AG09319 (cell line): ENCODE measurements at places on chromosomes 4 and X.

DNA sequence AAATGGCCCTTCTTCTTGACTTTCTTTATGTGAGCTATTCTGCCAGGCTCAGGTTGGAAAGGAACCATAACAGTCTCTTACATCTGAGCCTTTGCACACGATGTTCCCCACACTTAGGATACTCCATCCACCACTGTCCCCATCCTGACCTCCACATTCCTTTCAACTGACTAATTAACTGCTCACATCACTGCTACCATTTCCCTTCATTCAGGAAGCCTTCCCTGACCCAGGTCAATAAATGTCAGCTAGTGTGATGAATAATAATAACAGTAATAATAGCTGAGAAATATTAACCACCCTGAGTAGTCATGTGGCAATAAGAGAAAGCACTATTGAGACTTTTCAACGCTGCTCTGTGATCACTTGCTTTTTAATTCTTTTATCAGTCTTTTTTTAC lies 291.7 kb downstream of the KCNIP4 start:
- DNase-seq = no peak

DNA sequence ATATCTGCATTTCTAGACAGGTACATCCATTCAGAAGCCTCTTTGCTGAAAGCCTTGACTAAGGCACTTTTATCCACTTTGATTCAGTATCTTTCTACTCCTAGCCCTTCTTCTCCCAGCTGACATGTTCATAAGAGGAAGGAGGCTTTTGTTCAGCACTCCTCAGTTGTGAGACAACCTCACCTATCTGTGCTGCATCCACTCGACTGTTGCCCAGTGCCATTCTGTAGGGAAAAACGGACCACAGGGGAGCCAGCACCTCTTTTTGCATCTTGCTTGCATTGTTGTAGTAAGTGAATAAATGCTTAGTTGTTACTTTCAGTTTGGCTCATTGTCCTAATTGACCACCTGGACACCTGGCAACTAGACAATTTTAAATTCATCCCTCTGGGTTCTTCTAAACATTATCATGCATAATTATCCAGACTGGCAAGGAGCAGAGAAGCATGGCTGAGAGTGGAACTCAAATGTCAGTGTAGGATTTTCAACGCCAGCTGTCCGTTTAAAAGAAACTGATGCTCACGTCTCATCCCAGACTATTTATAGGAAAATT lies 83.8 kb upstream of the BOD1L1 start:
- no peak for DNase-seq

DNA sequence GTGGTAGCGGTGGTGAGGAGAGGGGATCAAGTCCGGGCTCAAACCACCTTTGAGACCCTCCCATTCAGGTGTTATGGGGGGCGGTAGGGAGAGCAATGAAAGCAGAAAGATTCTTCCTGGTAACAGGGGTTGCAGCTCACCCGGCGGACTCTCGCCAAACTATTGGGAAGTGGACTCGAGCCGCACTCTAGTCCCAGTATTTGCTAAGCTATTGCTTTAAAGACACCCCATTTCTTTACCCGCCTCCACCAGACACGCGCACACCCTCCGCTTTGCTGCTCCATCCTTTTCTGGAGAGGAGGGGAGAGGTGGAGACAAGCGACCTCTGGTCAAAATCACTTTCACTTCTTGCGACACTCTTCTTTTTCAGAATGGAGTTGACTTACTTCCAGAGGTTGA lies 625 bp upstream of the GABRA4 start:
- no peak for DNase-seq

DNA sequence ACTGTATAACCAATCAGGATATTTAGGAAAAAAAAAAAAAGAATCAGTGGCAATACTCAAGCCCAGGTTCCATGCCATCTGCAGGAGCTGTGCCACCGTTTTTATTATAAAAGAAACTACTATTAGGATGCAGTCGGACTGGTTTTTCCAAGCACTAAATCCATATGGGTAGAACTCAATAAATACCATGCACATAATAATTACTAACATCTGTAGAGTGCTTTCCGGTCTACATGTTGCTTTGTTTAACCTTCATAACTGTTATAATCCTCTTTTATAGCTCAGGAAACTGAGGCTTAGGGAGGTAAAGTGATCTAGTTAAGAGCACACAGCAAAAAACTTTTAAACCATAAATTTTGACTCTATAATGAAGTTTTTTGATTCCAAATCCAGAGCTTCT lies 24.0 kb downstream of the ARSJ start:
- DNase-seq = no peak

DNA sequence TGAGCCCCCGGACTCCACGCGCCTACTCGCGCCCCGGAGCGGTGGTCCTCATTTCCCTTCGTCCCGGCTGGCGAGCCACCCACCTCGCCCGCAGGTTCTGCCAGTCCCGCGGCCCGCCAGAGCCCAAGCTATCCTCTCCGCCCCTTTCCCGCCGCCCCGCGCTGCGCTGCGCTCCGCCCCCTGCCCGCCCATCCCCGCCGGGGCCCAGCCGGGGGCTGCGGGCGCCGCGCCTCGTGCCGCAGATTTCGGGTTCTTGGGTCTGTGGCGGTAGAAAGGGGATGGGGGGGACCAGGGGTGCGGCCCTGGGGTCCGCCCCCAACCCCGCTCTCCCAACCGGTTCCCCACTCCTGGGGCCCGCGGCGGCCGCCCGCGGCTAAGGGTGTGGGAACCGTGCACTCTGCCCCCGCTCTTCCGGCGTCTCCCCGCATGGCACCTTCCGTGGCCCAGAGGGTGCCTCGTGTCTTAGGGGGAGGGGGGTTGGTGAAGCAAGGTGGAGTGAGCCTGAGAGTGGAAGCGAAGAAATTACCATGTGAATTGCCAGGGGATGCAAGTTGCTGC lies 650.8 kb upstream of the DIPK2B start:
- DNase-seq = no peak

DNA sequence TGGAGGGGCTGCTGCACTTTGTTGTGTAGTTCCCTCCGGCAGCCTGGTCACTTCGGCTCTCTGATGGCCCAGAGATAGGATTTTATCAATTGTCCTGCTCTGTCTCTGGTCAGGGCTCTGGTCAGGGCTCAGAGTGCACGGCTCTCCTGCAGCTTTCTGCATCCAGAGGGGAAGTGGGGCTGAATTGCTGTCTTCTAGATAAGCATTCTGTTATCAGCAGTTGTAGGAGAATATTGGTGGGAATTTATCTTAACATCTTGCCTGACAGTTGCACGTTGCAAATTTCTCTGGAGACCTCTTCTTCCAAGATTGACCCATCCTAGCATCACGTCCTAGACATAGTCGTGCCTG lies 62.8 kb downstream of the FAM193A start:
- DNase-seq = no peak

- DNase-seq = no peak
Measured at GRCh38 chrX:131219271-131219670, 69.8 kb downstream of the IGSF1 start.

DNA sequence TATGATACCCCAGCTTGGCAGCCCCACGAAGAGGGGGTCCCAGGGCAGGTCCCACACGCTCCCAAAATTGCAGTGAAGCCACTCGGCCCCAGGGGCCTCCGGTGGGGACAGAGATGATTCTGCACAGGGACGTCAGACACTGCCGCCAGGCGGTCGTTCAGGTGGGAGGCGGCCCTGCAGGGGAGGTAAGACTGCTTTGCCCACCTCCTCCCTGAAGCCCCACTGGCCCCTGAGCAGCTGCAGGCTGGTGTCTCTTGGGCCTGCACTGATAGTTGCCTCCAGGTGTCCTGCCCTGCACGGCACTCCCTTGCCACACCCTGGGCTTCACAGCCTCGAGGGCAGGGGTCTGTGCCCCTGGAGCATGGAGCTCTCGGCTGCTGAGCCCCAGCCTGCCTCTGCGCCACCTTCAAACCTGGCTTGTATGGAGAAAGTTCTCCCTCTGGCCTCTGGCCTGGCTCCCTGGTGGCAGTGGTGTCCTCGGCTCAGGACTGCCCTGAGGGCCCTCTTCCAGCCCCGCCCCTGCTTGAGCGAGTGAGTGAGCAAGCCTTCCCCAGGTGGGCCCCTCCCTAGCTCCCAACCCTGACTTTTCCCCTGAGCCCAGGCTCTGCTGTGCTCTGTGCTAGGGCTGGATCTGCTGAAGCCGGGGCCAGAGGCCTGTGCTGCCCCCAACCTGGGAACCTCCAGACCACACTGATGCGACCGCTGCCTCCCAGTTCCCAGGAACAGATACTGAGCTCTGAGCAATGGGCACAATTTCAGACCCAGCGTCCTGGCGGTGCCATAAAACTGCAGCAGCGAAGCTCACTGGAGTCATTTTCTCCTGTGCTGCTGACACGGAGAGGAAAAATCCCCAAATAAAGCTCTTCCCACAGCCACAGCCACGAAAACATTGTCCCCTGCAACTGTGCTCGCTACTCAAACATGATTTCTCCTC lies 16.1 kb downstream of the ADRA2C start:
- no peak for DNase-seq

DNA sequence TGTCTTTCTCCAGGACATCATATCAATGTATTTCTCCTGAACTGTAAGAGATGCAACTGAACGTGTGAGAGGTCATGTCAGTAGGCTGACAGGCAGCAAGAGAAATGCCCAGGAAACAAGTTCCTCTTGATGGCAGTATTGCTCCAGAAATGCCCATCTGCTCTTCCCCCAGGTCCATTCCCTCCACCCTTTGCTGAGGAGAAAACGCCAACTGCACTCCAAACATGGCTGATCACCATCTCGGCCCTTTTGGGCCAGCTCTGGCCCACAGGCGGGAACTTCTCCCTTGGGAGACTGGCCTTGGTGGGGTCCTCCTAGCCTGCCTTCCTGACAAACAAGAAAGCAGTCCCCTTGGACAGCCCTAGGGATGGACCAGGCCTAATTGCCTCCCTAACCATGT lies 276.5 kb upstream of the AGTR2 start:
- DNase-seq = no peak

GRCh38 chrX:119708936-119709335 lies 16.0 kb upstream of the SEPTIN6 start:
- DNase-seq = no peak

GRCh38 chrX:63349307-63349706 lies 1.8 kb downstream of the SPIN4 start:
- DNase-seq = no peak

- no peak for DNase-seq
Measured at GRCh38 chrX:56853436-56853835, 124.4 kb downstream of the NBDY start.

DNA sequence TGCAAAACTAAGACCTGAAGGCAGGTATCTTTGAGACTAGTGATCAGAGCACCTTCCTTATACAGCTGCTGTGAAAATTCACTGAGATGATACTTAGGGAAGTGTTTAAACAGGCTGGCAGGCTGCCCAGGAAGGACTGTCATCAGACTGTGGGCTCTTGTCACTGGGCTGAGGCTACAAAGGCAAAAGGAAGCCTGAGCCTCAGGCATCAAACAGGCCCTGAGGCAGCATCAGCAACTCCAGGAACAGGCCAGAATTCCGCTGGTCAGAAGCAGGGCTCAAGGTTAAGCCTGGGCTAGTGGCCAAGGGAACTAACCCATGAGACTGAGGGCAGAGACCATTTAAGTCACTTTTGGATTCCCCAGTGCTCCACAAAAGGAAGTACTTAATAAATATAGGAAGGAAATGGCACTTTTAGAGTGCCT lies 12.8 kb downstream of the PJA1 start:
- no peak for DNase-seq

GRCh38 chr4:153064571-153064970 lies 128.4 kb downstream of the FHDC1 start:
- no peak for DNase-seq

- DNase-seq = no peak
Measured at GRCh38 chr4:18981234-18981615, 959.7 kb upstream of the LCORL start.

DNA sequence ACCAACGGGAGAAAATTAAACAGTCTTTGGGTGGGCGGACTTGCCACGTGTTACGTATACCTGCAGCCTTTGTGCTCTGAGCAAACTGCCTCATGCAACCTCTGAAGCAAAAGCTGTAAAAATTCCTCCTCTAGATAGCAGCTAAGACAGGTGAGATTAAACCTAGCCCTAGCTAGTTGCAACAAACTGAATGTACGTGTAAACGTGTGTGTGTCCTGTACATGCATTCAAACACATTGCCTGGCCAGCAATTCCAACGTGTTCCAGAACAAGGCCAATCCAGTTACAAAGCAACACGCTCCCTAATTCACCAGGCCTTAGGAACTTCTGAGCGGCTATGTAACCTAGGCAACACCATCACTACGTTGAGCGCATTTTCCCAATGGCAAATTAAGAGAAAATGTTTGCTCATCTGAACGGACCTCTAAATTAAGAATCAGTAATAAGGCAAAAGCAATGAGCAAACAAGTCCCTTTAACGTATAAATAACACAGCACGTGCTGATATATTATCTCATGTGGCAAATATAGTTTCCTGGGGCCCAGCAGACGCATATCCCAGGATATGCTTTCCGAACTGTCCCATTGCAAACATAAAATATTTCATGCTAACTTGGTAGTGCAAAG lies 792 bp downstream of the PPID start:
- no peak for DNase-seq

GRCh38 chr4:184150102-184150839 lies 67.4 kb downstream of the ENPP6 start:
- DNase-seq = no peak

- DNase-seq = no peak
Measured at GRCh38 chrX:150159537-150159936, 203.6 kb upstream of the MAMLD1 start.

- DNase-seq = no peak
Measured at GRCh38 chr4:165592386-165592785, 213.6 kb downstream of the CPE start.

DNA sequence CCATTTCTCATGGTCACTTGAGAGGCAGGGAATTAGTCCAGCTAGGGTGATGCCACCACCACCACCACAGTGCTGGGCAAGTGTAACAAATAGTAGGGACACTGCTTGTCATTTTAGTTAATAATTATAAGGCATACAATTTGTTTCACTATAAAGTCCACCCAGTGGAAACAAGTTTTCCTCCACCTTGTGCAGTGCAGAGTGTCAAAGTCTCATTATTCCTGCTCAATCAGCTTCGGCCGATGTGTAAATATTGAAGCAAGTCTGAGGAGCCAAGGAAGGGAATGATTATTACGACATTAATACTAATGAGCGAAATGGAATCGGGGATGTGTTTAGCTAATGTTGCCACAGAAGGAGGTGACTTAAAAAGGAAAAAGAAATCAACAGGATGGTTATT lies 340.4 kb downstream of the NKX6-1 start:
- no peak for DNase-seq

- DNase-seq = no peak
Measured at GRCh38 chrX:110318664-110318968, 731 bp upstream of the AMMECR1 start.

DNA sequence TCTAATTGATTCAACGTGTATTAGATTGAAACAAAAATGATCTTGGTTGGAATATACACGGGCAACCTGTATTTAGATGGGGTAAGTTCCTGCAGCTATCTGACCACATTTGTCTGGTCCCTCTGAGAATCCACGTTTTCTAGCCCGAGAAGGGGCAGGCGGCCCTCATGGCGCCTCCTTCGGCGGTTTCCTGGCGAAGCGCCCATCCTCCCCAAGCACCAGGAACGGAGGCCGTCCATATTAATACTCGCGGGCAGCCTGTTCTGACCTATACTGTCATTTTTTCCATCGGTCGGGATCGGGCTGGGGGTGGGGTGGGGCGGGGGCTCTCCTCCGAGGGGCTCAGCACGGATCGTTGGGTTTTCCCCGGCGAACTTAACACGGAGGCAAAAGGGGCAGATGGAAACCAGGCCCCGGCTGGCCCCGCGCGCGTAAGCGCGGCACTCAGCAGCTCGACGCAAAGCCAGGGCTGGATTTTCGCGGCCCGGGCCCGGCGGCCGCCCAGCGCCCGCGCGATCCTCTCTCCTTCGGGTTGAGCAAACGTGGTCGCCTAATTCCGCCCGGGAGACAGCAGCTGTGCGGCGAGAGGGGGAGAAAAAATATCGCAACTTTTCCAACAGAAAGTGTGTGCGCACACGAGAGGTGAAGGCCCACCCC lies 77.2 kb upstream of the BCOR start:
- DNase-seq = no peak

GRCh38 chrX:8815460-8816065 lies 14.4 kb upstream of the FAM9A start:
- no peak for DNase-seq
